ENCODE measurements at places on chromosomes 1 and 21. TPM values are rescaled to one million over a fixed set of nuclear protein-coding genes. Genes with fewer than 3 reads are reported as not detected.

GRCh38 chr1:184497959-184498723, 111.3 kb downstream of the C1orf21 start:
- peaks cover 2% of the 10 kb centered on the region for H3K27me3 ChIP-seq
- no peaks in the 10 kb centered on the region for H3K36me3 ChIP-seq
- H3K4me1 ChIP-seq: peaks cover 11% of the 10 kb centered on the region

- H3K27me3 ChIP-seq: no peaks in the 10 kb centered on the region
- no peak overlapping the region for H3K27ac ChIP-seq
- no peak overlapping the region for H3K4me3 ChIP-seq
- no peak for DNase-seq
- H3K4me1 ChIP-seq: no peaks in the 10 kb centered on the region
These were observed 14.8 kb upstream of the NID1 start for GRCh38 chr1:236079703-236080102.

DNA sequence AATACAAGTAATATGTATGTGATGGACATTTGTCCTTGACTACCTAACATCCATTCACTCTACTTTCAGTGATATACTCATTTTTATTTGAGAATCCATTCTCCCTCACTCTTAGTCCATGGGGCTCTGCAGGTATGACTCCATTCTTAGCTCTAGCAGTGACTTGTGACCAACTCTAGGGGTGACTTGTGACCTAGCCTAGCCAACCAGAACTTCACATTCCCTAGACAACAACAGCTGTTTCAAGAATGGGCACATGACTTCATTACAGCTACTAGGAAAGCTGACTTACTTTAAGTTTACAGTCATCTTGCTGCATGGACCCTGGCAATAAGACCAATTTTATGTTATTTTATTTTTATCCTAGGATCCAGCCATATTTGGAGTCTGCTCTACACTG, 23.6 kb upstream of the DDX59 start:
- DNase-seq: no peak
- no peak overlapping the region for H3K4me3 ChIP-seq
- H3K27me3 ChIP-seq: no peaks in the 10 kb centered on the region

DYNLT5 gene
- not detected for total RNA-seq

RASAL2 gene
- total RNA-seq: 0.61 TPM
